Eye (tissue), 1 donor: ENCODE measurements at places on chromosomes 16 and 17.
A peak's percentile ranks its signal among the peaks of the same experiment; 100 is the strongest.

GRCh38 chr17:3935140-3935542, 18.9 kb upstream of the P2RX1 start:
- peak; percentile 84 for DNase-seq

DNA sequence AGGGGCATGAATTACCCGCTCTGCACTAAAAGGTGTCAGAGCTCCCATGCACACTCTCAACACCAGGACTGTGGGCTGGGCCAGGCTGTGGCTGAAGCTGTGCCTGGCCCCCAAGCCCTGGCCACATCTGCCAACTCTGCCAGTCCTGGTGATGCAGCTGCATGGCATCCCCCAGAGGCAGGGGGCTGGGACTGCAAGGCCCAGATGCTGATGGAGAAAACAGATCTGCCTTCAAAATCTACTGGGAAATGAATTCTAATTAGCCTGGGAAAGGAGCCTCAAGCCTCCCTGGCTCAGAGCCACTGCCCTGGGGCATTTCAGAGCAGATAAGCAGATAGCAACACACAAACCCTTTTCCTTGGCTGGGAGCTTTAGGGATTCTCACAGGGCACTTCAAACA, 3.4 kb downstream of the CHST6 start:
- peak; percentile 47 for DNase-seq

- DNase-seq: no peak
Measured at GRCh38 chr17:65160516-65160915, 23.3 kb downstream of the RGS9 start.

- peak; percentile 77 for DNase-seq
Measured at GRCh38 chr16:88437367-88437964, 15.6 kb upstream of the ZFPM1 start.

DNA sequence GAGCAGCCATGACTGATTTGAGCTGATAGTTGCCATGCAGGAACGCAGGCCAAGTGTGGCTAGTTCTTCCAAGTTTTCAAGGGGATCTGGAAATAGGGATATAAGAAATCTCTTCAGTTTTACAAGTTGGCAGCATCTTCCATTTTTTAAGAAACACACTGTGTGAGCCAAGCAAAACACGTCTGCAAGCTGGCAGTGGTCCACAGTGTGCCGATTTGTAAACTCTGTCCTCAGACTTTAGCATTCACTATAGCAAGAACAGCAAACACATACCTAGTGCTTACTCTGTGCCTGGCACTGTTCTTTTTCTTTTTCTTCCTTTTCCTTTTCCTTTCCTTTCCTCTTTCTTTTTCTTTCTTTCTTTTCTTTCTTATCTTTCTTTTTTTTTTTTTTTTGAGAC, 2.9 kb downstream of the ORAI3 start:
- peak; percentile 56 for DNase-seq

GRCh38 chr17:69434164-69434579, 19.7 kb downstream of the MAP2K6 start:
- DNase-seq: peak; percentile 71

DNA sequence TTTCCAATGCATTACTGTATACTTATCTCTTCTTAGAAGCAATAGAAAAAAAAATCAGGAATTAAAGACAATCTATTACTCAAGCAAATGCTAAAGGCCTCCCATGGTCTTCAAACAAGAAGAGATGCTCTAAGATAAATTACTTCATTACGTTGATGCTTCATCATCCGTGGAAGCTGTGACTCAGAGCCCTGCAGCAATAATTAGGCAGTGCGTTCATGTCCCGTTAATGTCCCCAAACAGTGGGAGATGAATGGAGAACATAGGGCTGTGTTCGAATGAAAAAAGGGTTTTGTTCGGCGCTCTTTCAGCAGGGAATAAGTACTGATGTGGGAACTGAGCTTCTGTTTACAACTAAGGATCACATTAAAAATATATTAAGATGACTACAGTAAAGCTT, 15.9 kb upstream of the PDXDC1 start:
- DNase-seq: peak; percentile 44

- DNase-seq: peak; percentile 66
Measured at GRCh38 chr17:73401911-73402310, 90.1 kb upstream of the CDC42EP4 start.

- DNase-seq: no peak
Measured at GRCh38 chr17:78585006-78585630, 7.9 kb upstream of the DNAH17 start.

- DNase-seq: no peak
Measured at GRCh38 chr16:84600343-84601229, 17.3 kb downstream of the COTL1 start.

- no peak for DNase-seq
Measured at GRCh38 chr17:78780335-78780734, 1.7 kb downstream of the CYTH1 start.

- DNase-seq: no peak
Measured at GRCh38 chr16:58506241-58507194, 6.6 kb downstream of the NDRG4 start.

DNA sequence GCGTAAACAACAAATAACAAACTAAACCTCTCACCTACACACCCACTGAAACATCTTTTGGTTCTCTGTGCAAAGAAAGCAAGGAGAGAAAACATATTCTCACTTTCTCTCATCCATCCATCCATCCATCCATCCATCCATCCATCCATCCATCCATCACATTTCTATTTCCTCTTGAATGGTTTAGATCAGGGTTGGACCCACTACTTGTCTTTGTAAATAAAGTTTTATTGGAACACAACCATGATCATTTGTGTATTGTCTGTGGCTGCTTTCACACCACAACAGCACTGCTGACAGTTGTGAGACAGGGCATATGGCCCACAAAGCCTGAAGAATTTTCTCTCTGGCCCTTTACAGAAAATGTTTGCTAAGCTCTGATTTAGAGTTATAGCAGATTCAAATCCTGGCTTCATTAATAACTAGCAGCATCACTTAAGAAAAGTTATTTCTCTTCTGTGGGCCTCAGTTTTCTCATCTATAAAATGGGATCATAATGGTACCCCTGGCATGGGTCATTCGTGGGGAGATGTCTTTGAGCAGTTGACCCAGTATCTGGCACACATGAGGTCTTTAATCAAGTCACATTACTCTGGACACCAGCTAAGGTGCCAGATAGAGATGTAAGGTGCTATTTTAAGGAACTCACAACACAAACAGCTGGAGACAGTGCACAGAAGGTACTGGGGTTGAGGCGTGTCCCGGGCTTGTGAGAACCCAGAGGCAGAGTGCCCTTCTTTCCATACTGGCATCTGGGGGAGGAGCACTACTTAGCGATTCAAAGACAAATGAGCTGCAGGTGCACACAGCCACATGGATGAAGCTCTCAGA, 146.3 kb downstream of the CMIP start:
- no peak for DNase-seq

DNA sequence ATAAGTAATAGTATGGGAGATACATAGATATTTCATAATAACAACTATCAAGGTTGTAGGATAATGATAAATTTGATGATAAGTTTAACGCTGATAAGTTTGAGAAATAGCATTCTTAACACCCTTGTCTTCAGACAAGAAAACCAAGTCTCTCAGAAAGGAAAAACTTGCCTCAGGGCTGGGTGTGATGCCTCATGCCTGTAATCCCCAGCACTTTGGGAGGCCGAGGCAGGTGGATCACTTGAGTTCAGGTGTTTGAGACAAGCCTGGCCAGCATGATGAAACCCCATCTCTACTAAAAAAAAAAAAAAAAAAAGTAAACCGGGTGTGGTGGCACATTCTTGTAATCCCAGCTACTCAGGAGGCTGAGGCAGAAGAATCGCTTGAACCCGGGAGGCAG, 90.7 kb downstream of the SHISA9 start:
- DNase-seq: no peak

- DNase-seq: no peak
Measured at GRCh38 chr16:82373976-82374375, 204.0 kb upstream of the MPHOSPH6 start.

DNA sequence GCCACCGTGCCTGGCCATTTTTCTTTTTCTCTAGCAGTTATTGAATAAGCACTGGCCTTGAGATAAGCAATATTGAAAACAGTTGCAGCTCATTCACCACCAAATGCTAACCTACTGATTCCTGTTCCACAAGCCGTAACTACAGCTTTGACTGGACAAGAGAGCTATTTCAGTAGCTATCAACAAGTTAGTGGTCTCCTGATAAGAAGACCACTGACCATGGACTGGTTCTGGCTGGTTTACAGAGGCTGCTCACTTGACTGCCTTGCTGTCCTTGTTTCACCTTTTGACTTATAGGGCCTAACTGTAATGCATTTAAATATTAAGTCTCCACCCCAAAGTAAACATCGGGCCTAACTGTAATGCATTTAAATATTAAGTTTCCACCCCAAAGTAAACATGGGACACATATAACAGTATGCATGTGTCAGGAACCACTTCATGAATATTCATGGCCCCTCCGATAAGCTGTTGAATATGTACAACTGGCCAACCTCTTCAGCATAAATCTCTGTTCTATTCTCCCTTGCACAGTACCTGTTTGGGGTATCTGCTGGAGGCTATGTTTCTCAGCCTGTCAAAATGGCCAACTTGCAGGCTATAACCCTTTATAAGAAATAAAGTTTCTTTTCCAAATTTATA, 94.1 kb downstream of the USP32 start:
- DNase-seq: no peak

GRCh38 chr17:8072341-8072728, 15.2 kb downstream of the ALOX12B start:
- DNase-seq: peak; percentile 54

- no peak for DNase-seq
Measured at GRCh38 chr17:16909472-16910246, 62.3 kb downstream of the TNFRSF13B start.

DNA sequence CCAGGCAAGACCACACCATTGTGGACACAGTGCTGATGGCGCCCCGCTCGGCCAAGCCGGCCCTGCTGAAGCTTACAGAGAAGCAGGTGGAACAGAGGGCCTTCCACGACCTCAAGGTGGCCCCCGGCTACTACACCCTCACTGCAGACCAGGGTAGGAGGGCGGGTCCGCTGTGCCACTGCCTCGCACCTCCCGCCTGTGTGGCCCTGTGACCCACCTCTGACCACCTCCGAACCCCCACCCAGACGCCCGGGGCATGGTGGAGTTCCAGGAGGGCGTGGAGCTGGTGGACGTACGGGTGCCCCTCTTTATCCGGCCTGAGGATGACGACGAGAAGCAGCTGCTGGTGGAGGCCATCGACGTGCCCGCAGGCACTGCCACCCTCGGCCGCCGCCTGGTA, 21.1 kb downstream of the ITGB4 start:
- DNase-seq: no peak

GRCh38 chr16:72481419-72481818, 309.5 kb upstream of the PMFBP1 start:
- DNase-seq: no peak

DNA sequence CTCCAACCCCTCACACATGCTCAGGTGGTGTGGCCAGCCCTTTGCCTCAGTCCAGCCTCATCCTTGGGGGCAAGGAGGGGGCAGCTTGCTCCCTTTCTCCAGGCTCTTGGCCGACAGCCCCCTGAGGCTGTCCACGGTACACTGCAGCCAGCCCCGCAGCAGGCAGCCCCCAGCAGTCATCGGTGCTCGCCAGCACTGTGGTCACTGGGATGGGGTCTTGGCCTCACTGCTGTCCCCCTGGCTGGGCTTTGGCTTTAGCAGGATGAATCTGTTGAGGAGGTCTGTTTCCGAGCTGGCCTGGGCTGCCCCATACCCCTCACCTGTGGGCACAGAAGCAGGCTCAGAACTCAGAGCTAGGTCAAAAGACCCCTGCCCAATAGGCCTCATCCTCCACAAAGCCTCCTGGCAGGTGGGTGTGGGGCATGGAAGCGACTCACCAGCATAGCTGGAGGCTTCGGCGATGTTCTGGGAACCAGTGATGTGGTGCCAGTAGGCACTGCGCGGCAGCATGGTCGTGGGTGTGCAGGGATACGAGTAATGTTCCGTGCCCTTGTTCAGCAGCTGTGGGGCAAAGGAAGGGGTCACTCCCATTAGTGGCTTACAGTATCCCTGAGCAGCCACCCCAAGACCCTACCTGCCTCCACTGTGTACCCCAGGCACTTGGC, 10.8 kb downstream of the POLR2C start:
- no peak for DNase-seq

DNA sequence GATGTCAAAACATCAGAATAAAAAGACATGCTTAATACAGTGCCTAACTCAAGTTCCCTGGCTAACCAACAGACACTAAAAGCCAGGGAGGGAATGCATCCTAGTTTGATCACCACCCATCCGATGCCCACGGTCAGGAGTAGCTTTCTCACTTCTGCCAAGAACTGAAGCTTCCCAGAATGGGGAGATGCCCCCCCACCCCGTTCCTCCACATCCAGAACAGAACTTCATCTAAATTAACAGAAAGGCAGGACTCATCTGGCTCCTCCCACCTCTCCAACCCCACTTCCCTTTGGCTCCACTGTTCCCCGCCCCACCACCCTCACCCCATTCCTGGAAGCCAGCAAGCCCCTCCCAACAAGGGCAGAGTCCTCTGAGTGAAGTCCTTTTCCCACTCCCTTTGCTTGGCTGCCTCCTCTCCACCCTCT, 33.7 kb downstream of the GDE1 start:
- no peak for DNase-seq

DNA sequence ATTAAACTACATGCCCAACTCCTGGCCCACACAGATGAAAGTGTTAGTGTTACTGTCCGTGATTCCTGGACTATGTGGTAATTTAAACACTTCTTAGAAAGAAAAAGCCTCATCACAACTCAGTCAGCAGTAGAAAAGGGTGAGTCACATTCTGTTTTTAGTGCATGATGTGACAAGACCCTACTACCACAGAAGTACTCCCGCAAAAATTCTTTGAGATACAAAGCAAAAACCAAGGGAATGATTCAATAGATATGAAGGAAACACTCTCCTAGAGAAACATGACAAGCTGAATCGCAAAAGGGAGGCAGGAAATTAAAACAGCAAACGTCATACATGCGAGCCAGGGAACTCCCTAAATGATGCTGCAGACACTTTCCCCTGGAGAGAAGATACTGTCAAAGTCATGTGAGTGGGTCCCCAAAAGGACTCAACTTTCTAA, 14.4 kb downstream of the SNN start:
- DNase-seq: no peak

DNA sequence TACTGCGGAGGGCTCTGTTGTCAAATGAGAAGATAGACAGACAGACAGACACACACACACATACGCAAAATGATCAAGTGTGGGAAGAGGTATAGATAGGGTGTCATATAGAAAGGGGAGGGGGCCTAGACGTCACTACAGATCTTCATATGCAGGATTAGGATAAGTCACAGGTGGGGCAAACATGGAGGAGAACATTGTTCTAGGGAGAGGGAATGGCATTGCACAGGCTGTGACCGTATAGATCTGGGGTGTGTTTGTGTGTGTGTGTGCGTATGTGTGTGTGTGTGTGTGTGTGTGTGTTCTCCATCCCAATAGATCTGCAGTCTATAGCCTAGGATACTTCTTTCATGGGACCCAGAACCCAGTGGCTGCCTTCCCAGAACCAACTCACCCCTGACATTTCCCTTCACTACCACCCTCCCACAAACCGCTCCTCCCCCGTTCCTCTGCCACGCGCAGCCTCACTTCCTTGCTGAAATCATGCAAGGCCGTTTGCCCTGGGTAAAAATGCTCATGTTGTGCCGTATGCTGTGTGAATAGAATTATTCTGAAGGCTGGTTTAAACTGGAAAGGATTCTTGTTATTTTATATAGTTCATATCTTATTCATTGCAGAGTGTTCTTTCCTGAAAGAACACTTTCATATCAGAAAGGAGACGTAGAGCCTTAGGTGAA, 50.5 kb upstream of the CCL1 start:
- no peak for DNase-seq

- no peak for DNase-seq
Measured at GRCh38 chr17:56018211-56018610, 135.1 kb upstream of the ANKFN1 start.

- DNase-seq: no peak
Measured at GRCh38 chr16:66369055-66369592, 2.6 kb downstream of the CDH5 start.

- no peak for DNase-seq
Measured at GRCh38 chr17:42078396-42079043, 19.8 kb downstream of the ZNF385C start.
